ENCODE measurements at places on chromosomes 4 and X.

- no peak for DNase-seq
Measured at GRCh38 chr4:136124251-136124745, 1408.0 kb downstream of the PCDH18 start.

DNA sequence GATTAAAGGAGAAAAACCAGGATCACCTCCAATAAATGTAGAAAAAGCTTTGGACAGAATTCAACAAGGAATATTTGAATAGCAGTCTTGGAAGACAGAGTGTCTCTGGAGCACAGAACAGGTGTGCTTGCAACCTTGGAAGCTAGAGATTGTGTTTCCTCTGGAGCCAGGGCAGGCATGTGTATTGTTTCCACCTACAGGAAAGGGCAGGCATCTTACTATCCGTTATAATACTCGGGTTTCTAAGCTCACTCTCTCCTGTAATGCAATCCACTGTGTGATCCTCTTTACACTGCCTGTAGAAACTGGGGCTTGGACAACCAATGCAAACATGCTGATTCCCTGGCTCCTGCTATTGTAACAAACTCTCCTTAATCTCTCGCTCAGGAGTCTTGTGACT, 14.4 kb downstream of the CCDC110 start:
- DNase-seq, result no peak

- DNase-seq, result no peak
Measured at GRCh38 chr4:5387457-5387856, 320.9 kb downstream of the EVC2 start.

GRCh38 chr4:61194571-61194970, 5.6 kb upstream of the ADGRL3 start:
- DNase-seq, result no peak

GRCh38 chr4:173547889-173548288, 17.9 kb upstream of the HAND2 start:
- no peak for DNase-seq

DNA sequence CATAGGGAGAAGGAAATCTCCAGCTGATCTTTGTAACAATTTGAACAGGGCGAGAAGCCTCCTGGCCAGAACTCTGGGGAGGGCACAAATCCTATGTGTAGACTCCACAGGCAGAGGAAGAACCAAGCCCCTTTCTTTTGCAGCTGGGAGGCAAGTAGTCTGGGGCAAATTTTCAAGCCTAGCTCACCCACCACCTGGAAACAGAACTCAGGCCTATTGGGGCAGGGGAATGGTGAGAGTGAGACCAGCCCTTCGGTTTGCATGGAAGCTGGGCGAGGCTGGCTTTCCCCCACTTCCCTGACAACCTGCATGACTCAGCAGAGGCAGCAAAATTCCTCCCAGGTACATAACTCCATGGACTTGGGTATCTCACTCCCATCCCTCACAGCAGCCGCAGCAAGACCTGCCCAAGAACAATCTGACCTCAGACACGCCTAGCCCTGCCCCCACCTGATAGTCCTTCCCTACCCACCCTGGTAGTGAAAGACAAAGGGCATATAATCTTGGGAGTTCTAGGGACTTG, 138.2 kb downstream of the EMCN start:
- no peak for DNase-seq

DNA sequence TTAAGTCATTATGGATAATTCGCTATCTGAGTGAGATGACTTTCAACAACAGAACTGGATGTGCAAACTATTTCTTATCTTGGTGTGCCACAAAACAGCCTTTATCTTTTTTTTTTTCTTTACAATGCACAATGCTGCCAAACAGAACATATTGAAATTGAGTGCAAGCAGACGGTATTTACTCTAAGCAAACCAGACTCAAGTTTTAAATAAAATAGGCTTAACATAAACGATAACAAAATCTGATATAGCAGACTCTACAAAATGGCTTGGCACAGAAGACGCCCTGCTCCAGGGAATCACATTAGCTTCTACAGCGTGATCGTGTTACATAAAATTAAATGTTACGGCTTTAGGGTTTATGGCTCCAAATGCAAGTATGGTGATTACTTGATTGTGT, 9.6 kb upstream of the STK32B start:
- DNase-seq, result no peak

- DNase-seq, result no peak
Measured at GRCh38 chr4:139200102-139200501, 23.1 kb upstream of the ELF2 start.

DNA sequence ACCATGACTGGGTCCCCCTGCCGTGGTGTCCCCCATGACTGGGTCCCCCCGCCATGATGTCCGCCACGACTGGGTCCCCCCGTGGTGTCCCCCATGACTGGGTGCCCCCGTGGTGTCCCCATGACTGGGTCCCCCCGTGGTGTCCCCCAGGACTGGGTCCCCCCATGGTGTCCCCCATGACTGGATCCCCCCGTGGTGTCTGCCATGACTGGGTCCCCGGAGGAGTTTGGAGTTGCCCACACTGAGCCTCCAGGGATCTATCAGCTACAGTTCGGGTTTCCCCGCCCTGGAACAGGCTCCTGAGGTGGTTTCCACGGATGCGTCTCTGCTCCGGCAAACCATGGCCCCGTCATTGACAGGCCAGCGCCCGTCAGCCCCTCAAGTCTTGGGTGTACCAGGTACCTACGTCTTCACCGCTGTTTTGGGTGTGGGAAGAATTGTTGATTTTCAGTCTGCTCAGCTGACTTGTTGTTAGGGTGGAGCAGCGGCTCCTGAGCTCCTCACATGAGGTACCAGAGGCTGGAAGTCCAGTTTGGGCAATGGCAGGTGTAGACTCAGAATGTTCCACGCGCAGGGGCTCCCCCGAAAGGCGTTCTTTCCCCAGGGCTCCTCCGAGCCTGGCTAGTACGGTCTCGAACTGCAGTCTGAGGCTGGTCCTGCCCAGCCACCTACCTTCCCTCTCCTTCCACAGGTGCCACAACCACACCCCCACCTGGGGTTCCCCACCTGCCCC, 8.3 kb upstream of the PDE6B start:
- DNase-seq, result no peak

- DNase-seq, result no peak
Measured at GRCh38 chrX:67601771-67602170, 58.0 kb downstream of the AR start.

DNA sequence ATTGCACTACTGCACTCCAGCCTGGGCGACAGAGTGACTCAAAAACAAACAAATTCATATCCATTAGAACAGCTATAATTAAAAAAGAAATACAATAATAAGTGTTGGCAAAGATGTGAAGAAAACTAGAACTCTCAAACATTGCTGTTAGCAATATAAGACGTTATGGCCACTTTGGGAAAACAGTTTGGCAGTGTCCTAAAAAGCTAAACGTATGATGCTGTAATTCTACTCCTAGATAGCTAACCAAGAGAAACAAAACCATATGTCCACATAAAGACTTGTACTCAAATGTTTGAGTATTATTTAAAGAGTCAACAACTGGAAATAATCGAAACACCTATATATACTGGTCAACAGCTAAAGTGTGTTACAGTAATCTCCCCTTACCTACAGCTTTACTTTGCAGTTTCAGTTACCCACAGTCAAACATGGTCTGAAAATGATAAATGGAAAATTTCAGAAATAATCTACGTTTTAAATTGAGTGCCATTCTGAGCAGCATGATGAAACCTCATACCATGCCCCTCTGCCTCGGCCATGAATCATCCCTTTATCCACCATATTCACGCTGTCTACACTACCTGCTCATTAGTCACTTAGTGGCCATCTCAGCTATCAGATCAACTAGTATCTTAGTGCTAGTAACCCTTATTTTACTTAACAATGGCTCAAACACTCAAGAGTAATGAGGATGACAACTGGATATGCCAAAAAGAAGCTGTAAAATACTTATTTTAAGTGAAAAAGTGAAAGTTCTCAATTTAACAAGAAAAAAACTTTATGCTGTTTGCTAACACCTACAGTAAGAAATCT, 4.9 kb downstream of the ELF2 start:
- DNase-seq, result no peak

GRCh38 chr4:156677131-156677531, 294.5 kb downstream of the PDGFC start:
- no peak for DNase-seq

- DNase-seq, result no peak
Measured at GRCh38 chr4:8319731-8320385, 50.3 kb downstream of the HTRA3 start.

DNA sequence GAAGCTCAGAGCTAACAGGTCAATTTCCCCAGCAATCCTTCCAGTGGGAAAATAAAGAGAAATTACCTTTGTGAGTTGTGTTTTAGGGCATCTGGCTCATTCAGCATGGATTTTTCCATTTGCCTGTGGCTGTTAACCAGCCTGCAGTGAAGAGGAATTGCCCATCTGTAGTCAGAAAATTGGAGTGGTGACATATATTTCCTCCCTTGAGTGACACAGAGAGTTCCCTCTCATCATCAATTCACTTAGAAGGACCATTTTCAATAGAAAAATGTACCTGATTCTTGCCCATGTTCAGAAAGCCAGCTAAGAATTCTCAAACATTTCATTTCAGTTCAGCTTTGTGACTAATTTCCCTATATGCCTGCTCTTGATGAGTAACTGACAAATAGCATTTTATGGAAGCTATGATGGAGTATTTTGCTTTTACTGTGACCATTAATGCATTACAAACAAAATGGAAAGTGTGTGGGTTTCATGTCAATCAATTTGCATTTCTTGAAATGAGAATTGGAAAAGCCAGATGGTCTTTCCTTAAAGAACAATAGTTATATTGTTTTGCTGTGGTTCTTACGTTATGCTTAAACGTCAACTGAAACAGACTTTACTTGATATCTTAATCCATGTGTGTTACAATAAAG, 155.8 kb downstream of the NWD2 start:
- DNase-seq, result no peak

All from GM12891 (cell line).